ENCODE measurements at places on chromosomes 7 and 10. TPM values are rescaled to one million over a fixed set of nuclear protein-coding genes. Genes with fewer than 3 reads are reported as not detected.

The FAM131B gene
- 2.6 TPM for polyA plus RNA-seq

The MYL10 gene
- polyA plus RNA-seq, result not detected

The PNLIPRP1 gene
- 0.23 TPM for polyA plus RNA-seq

The TUBB8 gene
- 0.67 TPM for polyA plus RNA-seq

The MNX1 gene
- polyA plus RNA-seq, result not detected

The ABCF2 gene
- 22.3 TPM for polyA plus RNA-seq

The FBXL13 gene
- polyA plus RNA-seq, result 2.9 TPM

The PDE1C gene
- 4.5 TPM for polyA plus RNA-seq

The SNX8 gene
- polyA plus RNA-seq, result 34.7 TPM

The ACTR3C gene
- 6.6 TPM for polyA plus RNA-seq

DNA sequence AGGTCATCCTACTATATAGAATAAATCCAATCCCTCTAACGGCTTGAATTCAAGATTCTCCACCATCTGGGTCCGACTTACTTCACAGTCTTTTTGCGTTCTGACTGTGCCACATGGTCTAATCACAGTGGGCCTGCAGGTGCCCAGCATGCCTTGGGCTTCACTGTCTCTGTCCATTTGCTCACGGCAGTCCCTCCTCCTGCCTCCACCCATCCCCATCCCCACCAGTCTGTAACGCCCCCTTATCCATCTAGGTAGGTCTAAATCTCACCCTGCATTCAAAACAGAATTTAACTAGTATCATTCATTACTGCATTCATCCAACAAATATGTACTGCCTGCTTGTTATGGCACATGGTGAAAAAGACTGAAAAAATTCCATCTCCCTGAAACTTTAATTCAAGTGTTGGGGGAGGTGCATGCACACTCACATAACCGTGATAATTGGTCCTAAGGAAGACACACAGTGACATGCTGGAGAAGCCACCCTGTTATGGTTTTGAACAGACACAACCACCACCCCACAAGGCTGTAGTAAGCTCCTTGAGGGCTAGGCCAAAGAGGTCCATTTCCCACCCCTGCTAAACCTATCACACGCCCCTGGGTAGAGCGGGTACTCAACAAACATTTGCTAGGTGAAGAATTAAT, 24.2 kb downstream of the SORBS1 start:
- DNase-seq, result no peak

DNA sequence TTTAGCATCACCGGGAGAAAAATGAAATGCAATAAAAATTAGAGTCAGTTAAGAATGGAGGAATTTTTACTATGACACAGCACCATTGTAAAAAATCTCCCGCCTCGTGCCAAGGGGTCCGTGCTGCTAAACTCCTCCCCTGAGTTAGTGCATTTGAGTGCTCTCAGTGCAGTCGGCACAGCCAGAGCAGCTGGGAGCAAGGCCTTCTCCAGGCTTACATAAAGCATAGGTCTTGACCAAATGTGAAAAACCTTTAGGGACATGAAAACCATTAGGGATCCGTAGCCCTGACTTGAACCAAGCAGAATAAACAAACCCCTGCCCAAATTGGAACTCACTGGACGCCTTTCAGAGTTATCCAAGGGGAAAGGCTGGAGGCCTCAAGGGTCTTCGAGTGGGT, 152.6 kb downstream of the PLCE1 start:
- no peak for DNase-seq

DNA sequence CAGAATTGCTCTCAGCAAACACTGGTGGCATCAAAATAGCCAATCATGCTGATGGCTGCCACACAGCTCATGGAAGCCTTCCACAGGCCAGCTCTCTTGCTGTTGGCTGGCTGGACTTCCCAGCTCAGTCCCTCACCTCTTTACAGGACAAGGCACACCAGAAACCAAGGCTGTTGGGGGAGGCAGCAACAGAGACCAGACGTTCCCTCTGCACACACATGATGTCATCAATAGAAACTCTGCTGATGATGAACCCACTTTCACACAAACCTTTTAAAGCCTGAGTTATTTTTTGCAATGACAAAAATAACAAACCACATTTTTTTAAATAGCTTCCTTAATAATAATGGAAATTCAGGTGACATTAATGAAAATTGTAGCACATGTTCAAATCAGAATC, 300.9 kb upstream of the C7orf33 start:
- no peak for DNase-seq

GRCh38 chr7:117872561-117873309, 506 bp downstream of the CTTNBP2 start:
- no peak for DNase-seq

DNA sequence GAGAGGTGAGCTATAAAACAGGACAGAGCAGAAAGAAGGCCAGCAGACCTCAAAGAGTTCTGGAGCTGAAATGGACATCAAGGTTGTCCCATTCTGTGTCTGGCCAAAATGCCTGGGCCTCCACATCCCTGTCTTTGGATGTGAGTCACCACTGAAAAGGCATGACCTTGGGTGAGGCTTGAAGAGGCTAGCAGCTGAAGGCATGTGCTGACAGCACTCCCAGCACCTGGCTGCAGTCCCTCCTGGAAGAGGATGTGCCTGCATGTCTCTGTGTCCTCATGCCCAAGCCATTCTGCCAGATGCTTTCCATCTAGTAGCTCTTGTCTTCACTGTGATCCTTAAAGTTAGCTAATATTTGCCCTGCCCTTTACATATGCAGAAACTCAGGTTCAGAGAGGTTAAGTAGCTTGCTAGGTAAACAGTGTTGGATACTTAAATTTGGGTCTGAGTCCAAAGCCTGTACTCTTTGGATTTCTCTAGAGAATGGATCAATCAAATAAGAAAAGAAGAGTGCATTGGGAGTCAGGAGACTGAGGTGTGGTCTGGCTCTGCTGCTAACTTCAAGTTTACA, 35.8 kb downstream of the HECW1 start:
- no peak for DNase-seq

DNA sequence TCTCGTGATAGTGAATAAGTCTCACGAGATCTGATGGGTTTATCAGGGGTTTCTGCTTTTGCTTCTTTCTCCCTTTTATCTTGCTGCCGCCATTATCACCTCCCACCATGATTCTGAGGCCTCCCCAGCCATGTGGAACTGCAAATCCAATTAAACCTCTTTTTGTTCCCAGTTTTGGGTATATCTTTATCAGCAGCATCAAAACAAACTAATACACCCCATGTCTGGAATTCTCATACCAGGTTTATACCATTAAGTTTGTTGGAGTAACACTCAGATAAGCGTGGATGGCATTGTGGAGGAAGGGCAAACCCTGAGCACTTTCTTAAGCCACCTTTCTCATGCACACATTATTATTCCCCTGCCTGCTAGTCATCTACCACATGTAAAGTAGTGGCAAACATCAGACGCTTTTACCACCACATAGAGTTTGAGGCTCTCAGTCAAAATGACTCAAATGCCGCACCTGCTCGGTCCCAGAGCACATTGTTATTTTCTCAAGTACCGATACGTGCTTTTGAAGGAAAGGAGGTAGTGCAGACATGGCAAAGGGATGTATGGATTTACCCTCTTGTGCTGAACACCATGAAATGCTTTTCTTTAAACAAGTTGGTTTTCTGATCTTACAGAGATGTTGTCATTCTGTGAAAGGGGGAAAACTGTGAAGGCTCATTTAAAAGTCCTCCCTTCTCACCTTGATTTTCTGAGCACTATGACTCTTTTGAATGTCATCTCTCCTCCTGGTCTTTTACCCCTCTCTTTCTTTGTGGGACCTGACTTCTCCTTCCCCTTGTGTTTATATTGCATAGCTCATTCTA, 429.7 kb downstream of the EXOC4 start:
- DNase-seq, result no peak

GRCh38 chr10:127016331-127016730, 111.1 kb downstream of the DOCK1 start:
- no peak for DNase-seq

DNA sequence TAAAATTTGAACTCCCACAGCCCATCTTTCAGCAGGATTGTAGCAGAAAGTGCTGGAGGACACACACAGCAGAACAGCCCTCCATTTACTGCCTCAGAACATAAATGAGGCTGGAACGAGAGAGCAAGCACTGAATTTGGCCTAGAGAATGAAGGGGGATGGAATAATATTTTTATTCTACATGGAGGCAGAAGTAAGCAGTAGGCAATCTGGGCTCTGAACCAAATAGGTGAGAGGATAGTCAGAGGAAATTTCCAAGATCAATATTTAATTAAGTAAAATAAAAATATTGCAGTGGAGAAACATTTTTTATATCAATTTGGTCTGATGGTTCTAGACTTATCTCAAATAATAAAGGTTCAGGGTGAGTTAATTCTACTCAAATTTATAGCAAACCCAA, 29.2 kb upstream of the TSPAN13 start:
- DNase-seq, result no peak

- DNase-seq, result no peak
Observed at GRCh38 chr7:44087911-44088838, 5.8 kb upstream of the POLM start.

- no peak for DNase-seq
Observed at GRCh38 chr10:45460235-45460878, 86.3 kb downstream of the ALOX5 start.

- DNase-seq, result no peak
Observed at GRCh38 chr10:28219251-28219650, 83.6 kb downstream of the MPP7 start.

GRCh38 chr7:2554661-2555111, 638 bp downstream of the BRAT1 start:
- no peak for DNase-seq

Data from renal cortex interstitium (tissue), 15 donors.